Stimulated activated CD8-positive, alpha-beta memory T cell treated with anti-CD3 and anti-CD28 coated beads, Interleukin-15, amount 100 ng/mL, for 4 hours (primary cell): ENCODE measurements at places on chromosomes 7 and 10.

DNA sequence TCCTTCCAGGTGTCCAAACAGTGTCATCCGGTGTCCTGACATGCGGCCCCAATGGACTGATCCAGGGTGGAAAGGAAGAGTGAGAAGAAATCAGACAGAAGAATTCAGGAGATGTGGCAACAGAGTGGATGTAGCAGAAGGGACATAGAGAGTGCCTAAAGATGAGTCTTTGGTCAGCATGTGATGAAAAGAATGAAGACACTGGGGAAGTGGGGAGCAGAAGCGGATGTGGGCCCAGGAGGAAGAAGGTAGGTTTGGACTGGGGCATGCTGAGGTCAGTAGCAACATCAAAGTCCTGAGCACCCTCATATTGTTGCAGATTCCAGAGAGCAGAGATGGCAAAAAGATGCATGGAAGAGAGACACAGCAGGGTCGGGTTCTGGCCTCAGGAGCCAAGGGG lies 71.8 kb upstream of the STEAP1B start:
- DNase-seq = no peak

DNA sequence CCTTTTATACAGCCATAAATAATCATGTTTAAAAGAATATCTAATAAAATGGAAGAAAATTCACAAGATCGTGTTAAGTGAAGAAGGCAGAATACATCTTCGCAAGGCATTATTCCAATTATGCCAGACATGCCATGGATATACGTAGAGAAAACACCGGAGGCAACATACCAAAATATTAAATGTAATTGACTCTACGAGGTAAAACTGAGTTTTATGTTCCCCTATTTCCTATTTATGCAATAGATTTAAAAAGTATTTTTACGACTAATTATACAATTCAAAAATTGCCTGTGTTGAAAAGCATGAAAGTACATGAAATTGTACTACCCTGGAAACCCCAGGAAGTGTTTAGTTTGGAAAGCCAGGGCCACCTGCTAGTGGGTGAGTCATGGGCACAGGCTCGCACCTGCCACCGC lies 936 bp upstream of the REPIN1 start:
- no peak for DNase-seq

DNA sequence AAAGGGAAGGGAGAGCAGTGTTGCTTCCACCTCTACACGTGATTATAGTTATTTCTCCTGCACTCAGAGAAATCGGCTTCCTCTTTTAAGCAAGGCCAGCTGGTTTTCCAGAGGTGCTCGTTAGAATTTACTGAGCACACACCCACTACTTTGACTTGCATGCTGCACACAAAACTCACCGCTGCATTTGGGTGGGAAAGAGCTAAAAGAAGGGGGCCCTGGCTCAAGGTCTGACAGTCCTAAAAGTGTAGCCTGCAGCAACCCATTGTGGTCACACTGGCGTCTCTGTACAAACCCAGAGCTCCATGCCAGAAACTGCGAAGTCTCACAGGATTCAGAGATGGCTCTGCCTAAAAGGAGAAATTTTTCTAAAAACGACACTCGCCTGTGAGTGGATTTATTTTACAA lies 133.7 kb downstream of the SLC25A13 start:
- no peak for DNase-seq

DNA sequence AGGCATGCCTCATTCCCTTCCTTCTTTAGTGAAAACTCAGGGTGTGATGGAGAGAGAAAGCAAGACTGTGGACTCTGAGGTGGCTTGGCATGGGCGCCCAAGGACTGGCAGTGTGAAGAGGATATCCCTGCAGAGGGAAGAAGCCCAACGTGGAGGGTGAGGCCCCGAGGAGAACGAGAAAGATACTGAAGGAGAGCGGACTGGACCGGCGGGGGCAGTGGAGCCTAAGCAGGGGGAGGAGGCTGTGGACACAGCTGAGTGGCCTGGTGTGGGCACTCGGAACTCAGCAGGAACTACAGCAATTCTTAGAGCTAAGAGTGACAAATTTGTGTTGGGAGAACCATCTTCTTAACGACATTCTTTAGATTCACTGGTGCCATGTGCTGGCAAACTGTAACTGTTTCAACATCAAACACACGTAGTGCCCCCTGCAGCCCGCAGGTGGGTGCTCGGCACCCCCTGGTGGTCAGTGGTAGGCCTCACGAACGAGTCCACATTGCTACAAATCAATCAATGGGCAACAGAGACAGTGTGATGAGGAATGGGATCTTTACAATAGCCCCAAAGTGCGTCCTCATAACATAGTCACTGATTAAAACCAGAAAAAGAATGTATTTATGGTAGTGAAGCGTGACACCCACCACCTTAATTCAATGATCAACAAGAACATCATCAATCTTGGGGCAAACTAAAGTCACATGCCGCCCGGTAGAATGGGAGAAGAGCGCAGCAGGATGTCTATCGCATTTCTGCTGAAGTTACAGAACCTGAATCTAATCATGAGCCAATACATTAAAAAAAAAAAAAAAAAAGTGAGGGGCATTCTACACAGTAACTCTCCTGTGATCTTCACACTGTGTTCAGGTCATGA lies 2.0 kb upstream of the SFTPA1 start:
- DNase-seq = no peak

- DNase-seq = no peak
Measured at GRCh38 chr10:105195831-105196230, 554.7 kb downstream of the SORCS3 start.

GRCh38 chr7:73623798-73624668 lies at the start of gene MLXIPL:
Gene MLXIPL, minus strand, starts transcription at chr7:73624522. Its CDS starts 30 bp downstream, at chr7:73624492.
- peak; percentile 8 for DNase-seq

- DNase-seq = no peak
Measured at GRCh38 chr10:4763960-4764428, 62.0 kb upstream of the AKR1E2 start.

DNA sequence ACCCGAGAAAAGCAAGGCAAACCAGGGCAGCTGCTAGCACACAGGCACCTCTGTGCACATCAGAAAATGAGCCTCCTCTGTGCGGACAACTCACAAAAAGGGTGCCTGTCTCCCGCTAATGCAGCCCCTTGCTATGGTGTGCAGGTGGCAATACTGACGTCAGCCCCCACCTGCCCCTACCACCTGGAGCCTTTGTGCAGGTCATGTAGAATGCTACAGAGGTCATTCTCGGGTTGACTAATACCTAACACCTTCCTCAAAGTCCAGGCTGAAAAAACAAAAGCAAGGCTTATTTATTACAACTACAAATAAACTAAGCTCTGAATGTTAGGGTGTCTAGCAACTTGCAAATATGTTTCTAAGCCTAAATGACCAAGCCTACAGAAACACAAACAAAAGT lies 13.9 kb downstream of the PIP4K2A start:
- no peak for DNase-seq

DNA sequence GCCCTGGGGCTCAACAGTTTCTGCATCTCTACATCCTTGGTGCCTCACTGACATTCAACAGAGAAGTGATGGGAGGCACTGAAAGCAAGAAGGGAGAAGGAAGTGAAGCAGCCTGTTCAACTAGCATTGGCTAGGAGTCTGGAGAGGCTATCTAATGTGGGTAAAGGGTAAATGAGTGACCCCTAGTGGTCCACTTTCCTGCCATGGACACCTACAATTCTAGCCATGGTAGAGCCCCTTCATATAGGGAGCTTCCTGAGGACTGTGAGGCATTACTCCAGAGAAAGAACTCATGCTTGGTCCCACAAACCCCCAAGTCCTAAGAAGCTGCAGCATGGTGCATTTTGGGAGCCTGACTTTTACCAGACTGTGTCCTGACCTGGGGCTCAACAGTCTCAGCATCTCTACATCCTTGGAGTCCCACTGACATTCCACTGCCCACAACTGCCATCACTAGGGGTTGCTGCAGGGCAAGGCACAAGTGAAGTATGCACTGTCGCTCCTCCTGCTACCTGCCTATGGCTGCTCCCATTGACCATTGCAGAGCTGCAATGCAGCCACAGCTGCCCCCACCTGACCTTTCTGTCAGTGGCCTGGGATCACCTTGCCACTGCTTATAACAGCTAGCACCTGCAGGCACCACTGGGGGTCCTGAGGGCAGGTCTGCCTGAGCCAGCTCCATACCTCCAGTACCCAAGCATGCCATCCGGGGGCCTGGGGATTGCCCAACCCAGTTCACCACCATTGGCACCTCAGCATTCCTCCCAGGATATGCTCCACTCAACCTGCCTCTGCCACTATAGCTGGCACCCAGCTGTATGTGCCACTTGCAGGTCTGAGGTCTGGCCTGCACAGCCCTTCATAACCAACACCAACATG lies 44.1 kb upstream of the CDK6 start:
- DNase-seq = no peak
